ENCODE measurements at places on chromosomes 16 and 17.

GRCh38 chr16:68040506-68041288 lies 17.6 kb downstream of the DUS2 start:
- peak; percentile 88 for DNase-seq

- no peak for DNase-seq
Observed at GRCh38 chr16:54356391-54356790, 69.8 kb upstream of the IRX3 start.

- peak; percentile 55 for DNase-seq
Observed at GRCh38 chr17:74780443-74781238, 4.5 kb upstream of the NAT9 start.

GRCh38 chr16:68250951-68251350 lies 5.8 kb downstream of the PLA2G15 start:
- DNase-seq: peak; percentile 73

DNA sequence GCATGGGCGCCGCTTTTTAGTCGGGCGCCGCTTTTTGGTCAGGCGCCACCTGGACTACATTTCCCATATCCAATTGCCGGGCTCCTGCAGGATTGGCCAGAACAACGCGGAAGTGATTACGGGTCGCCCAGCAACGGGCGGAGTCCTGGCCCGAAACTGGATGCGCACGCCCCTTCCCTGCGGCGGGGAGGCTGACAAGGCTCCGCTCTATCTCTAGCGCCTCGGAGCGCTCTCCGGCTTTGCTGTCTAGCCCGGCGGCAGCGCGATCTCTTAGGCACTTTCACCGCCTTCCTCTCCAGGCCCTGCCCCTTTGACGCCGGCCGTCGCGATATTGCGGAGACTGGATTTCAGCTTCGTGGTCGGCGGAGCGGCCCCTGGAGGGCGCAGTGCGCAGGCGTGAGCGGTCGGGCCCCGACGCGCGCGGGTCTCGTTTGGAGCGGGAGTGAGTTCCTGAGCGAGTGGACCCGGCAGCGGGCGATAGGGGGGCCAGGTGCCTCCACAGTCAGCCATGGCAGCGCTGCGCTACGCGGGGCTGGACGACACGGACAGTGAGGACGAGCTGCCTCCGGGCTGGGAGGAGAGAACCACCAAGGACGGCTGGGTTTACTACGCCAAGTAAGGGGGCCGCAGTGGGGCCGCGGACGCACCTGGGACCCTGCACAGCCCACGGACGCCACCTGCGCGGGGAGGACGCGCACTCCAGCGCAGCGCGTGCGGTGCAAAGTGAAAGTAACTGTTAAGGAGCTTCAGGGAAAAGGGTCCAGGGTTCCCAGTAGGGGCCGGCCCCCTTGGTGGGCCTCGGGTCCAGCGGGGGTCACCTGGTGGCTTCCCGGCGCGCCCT lies at the start of gene WWOX:
Gene WWOX (plus strand): TSS at position 384 of the 841 bp plus-strand sequence.
- peak; percentile 99 for DNase-seq

- DNase-seq: no peak
Observed at GRCh38 chr17:11871773-11872172, 125.5 kb downstream of the ZNF18 start.

DNA sequence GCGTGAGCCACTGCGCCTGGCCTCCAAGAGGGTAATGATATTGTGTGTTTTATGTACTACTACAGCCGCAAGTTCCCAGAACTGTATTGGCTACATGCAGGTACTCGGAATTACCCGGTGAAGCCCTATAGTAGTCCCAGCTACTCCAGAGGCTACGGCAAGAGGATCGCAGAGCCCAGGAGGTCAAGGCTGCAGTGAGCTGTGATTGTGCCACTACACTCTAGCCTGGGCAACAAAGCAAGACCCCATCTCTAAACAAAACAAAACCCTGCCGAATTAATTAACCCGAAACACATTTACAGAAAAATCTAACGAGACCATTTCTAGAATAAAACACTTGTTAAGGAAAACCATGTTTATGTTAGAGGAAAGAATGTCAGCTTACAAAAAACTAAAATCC lies 2.2 kb upstream of the USP22 start:
- no peak for DNase-seq

GRCh38 chr17:74117087-74117698 lies 86.3 kb upstream of the RPL38 start:
- no peak for DNase-seq

DNA sequence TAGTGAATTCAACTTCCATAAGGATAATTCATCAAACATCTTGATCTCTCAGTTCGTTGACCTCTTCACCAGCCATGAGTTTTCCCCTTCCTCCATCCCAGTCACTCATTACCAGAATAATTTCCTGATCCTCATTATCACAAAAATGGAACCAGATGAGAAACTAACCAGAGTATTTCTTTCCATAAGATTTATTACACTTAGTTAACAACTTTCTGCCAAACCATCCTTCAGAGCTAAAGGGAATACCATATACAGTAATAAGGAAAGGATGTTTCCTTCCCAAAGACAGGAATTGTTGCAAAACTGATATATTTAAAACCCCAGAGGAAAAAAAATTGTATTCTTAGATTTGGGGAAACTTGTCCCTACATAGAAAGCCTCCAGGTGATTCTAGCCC lies 8.6 kb downstream of the KRTAP29-1 start:
- DNase-seq: no peak

- DNase-seq: no peak
Observed at GRCh38 chr16:64919141-64919540, 202.7 kb downstream of the CDH11 start.

- DNase-seq: no peak
Observed at GRCh38 chr17:28402224-28402630, 3.8 kb downstream of the SLC46A1 start.

- peak; percentile 48 for DNase-seq
Observed at GRCh38 chr16:20901436-20902112, 1.0 kb downstream of the LYRM1 start.

GRCh38 chr17:6043405-6043804 lies 26.8 kb upstream of the WSCD1 start:
- no peak for DNase-seq

DNA sequence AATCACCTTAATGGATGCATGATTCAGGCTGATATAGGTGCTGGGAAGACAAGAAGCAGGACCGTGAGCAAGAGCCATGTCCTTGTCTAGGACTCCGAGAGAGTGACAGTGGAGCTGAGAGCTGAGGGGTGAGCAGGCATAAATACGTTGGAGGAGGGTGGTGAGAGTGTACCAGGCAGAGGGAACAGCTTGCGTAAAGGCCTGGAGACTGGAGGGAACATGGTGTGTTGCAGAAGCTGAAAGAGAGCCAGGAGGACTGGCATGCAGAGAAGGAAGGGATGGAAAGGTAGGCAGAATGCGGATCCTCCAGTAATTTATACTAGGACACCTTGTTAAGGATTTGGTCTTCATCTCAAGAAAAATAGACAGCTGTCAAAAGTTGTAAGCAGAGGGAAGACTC lies 653.2 kb downstream of the HS3ST4 start:
- DNase-seq: no peak

DNA sequence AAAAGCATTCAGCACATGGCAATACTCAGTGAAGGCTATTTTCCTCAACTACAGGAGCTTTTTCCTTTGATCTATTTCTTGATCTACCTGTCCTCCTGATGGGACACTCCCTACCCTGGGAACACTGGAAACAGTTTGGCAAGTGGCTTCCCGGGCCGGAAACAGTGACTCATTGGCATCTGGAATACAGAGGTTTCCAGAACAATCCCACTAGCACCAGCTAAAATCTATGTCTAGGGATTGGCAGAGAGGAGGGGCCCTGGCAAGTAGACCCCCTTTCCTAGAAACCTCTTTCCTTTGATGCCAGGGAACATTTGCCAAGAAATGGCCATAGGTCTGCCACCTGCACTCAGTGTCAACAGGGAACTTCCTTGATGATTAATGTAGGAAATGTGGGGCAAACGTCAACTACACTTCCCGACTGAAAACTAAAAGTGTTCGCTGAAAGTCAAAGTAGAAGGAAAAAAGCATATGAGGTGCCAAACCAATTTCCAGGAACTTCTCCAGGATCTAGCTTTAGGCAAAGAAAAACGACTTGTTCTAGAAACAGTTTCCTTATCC lies 30.4 kb upstream of the FBXW10B start:
- DNase-seq: no peak

DNA sequence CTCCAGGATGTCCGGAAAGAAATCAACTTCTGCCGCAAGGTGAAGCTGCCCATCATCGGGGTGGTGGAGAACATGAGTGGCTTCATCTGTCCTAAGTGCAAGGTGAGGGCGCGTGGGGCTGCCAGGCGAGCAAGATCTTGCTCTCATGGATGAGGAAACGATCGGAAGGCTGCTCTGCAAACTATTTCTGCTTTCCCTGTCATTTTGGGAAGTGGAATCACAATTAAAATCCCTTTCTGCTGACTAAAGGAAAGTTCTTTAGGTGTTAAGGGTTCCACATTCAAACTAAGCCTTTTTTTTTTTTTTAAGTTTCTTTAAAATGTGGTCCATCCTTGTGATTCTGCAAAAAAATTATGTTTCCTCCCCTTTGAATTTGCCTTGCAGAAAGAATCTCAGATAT lies 17.7 kb downstream of the NUBP1 start:
- no peak for DNase-seq

GRCh38 chr17:17309356-17309755 lies 6.2 kb downstream of the NT5M start:
- no peak for DNase-seq

DNA sequence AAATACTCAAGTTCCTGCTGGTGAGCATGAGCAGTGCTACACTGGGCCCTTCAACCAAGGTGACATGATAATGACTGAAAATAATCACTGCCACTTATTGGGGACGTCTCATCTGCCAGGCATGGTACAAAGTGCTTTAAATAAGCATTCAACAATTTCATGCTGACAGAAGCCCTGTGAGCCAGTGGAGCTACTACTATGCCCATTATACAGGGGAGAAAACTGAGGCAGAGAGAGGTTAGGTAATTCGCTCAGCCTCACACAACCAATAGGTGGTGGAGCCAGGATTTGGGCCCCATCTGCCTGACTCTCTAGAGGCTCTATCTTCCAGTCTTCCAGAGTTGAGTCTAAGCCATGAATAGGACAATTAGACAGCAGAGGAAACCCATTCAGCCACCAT lies 30.3 kb upstream of the STH start:
- no peak for DNase-seq

DNA sequence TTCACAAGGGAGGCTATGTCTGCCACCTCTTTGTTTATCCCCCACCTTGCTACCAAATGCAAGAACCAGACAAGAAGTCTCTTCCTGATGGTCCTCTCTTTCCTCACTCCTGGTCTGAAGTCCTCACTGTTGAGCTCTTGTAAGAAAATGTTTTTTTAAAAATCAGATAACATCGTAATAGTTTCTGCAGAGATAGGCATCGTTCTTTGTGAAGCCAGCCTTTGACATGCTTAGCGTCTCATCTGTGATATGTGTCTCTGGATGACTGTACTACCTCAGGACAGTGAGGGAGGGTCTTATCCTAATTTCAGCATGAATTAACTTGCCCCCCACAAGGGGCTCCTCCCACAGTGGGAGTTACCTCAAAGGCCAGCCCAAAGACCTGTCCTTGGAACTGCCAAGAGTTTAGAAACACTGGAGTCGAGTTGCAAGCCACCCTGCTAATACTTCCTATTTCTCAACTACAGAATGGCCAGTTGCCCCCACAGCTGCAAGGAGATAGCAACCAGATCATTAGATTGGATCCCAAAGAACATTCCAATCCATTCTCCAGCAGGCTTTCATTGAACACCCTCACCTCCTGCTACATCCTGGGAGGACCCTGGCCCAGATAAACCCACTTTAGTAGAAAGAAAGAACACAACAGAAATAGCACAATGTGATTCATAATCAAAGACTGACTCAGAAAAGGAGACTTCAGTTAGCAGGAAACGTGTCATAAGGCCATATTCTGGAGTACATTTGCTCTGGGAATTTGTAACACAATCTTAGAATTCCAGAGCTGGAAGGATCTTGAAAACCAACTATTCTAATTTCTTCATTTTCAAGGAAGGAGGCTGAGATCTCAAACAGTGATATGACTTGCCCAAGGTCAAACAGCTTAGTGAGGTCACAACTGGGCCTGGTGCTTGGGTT lies 151.0 kb downstream of the IRX3 start:
- no peak for DNase-seq

GRCh38 chr16:78553268-78554039 lies 454.0 kb downstream of the WWOX start:
- DNase-seq: no peak

DNA sequence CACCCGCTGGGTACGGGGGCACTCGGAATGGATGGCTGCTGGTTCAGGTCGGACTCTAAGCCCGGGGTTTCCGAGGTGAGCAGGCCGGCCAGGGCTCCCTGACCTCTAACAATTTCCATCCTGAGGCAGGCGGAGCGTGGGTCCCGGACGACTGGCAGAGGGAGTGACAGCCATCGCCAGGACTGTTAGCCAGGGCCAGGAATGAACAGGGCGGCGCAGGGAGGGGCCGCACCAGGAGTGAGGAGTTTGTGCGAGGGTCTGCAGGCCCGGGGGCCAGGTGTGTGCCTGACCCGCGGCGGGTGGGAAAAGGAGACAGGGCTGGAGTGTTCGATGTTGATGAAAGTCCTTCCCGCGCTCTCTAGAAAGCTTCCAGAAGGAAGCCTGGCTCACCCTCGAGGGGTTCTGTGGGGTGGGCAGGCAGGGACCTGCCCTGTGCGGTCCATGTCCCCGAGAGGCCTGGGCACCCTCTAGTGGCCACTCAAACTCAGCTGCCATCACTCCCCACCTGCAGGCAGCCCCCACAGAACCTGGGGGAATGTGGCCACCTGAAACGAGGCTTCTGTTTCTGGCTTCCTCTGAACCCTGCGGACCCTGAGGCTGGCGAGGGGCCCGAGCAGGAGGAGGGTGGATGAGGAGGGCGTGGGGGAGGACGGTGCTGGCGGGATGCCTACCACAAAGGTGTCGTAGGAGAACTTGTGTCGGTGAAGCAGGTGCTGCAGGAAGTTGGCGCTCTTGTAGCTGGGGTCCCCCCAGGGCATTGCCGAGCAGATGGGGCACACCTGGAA lies 8.2 kb downstream of the RNF166 start:
- no peak for DNase-seq

DNA sequence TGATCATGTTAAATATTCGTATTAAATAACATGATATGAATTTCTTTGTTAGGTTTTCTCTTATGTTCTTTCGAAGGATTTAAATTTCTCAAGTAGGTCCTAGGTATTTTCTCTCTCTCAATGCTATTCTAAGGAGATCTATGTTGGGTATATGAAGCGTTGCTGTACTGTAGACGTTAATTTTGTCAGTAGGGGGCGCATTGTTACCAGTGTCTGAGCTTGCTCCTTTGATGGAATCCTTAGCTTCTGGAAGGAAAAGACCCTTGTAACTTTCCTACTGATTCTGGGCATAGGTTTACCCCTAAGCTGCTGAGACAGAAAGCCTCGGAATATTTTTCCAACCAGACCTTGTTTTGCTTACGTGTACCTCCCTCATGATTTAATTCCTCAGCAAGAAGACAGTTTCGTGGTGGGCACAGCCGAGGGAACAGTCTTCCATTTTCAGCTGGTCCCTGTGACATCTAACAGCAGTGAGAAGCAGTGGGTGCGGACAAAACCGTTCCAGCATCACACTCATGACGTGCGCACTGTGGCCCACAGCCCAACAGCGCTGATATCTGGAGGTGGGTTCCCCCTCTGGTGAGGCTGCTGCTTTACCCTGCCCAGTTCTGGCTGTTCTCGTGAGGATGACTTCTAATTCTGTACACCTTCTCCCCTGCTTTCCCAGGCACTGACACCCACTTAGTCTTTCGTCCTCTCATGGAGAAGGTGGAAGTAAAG lies 17.9 kb downstream of the UTP4 start:
- peak; percentile 78 for DNase-seq

Measured in RPMI8226 (cell line).